Mesendoderm (in vitro differentiated cells): ENCODE measurements at places on chromosomes 12 and 14.
A peak's percentile ranks its signal among the peaks of the same experiment; 100 is the strongest.

DNA sequence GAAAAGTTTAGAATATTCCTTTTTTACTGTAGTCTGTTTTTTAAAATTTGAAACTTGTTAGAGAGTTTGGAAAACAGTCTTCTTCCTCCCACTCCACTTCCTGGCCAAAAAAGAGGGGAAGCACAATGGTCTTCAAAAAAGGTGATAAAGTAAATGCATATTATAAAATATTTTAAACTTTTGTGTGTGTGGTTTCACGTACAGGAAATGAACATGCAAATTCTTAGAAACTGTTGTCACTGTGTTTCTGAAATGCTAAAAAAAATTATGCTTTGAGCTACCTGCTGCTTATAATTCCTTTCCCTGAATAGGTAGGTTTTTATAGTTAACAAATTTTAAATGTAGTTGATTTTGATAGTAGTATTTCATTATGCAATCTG is 2.9 kb downstream of the FGFR1OP2 start:
- no peak overlapping the region for H3K4me3 ChIP-seq
- H3K4me1 ChIP-seq = no peaks in the 10 kb centered on the region
- H3K27me3 ChIP-seq = no peaks in the 10 kb centered on the region
- no peak for DNase-seq
- no peak overlapping the region for H3K27ac ChIP-seq

DNA sequence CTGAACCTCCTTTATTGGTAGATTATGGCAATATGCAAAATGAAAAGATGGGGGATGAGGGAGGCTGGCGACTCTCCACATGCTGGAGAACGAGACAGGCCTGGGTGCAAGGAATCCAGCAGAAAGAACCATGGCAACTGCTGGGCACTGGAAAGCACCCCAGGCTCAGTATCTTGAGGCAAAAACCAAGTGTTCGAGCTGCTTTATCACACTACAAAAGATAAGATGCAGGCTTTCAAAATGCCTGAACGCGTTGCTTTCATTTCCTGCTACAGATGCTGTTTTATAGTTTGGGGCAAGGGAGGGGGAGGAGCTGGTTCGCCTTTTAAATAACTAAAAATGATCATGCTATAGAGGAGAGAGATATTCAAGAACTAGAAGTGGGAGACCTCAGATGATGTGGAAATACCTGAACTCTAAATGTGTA is 38.9 kb downstream of the NIN start:
- H3K4me3 ChIP-seq = no peak overlapping the region
- no peaks in the 10 kb centered on the region for H3K36me3 ChIP-seq
- H3K27ac ChIP-seq = no peak overlapping the region
- H3K27me3 ChIP-seq = no peaks in the 10 kb centered on the region
- no peak for DNase-seq

GRCh38 chr12:45644541-45644940 is 85.0 kb upstream of the ARID2 start:
- no peak overlapping the region for H3K27ac ChIP-seq
- no peaks in the 10 kb centered on the region for H3K4me1 ChIP-seq
- no peak overlapping the region for H3K4me3 ChIP-seq
- no peak for DNase-seq

GRCh38 chr14:63203618-63204406 is 431 bp upstream of the RHOJ start:
- H3K27ac ChIP-seq = peak overlapping the region; percentile 4
- H3K27me3 ChIP-seq = no peaks in the 10 kb centered on the region
- H3K36me3 ChIP-seq = no peaks in the 10 kb centered on the region
- peak; percentile 92 for DNase-seq
- H3K4me3 ChIP-seq = no peak overlapping the region

DNA sequence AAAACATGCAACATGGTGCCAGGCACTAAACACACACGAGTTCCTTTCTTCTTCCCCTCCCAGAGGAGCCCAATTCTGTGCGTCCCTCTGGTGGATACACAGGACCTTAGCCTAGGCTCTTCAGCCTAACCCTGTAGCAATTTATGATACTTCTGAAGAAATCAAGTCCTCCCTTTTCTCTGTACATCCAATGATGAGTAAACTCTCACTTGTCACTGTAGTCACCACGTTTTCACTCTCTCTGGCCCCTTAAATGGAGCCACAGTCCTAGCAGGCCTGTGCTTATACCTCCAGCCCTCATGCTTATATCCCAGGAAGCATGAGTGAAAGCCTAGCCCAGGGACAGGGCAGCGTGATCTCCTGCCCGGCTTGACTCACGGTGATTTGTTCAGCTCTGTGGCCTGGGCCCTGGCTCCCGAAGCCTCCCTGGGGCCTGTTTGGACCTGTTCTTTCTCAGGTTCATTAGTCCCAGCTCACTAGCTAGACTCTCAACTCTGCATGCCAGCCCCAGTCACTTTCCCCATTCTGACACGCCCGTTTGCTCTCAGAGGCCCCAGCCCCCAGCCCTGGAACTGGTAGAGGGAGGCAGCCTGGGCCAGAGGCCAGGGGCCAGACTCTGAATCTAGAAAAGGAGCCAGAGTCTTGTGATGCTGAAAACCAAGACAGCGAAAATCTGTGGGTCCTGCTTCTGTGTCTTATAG is 24.1 kb upstream of the PLEKHG3 start:
- no peaks in the 10 kb centered on the region for H3K27me3 ChIP-seq
- no peaks in the 10 kb centered on the region for H3K36me3 ChIP-seq
- DNase-seq = no peak
- H3K4me3 ChIP-seq = no peak overlapping the region
- H3K27ac ChIP-seq = no peak overlapping the region

DNA sequence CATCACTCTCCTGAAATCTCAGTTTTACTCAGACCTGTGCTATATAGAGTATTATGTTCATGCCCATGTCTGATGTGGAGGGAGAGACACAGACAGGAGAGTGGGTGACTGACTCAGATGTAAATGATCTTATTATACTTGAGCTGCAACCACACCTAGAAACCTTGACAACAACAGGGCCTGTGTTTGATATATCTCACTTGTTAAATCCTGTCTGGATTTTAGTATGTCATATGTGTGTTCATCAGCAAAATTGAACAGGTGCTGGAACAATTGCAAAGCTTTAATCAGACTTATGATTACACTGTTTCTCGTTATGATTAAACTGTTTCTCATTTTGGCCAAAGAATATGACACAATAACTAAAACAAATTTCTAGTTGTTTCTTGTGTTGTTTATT is 37.7 kb downstream of the DIP2B start:
- H3K4me3 ChIP-seq = no peak overlapping the region
- H3K4me1 ChIP-seq = peaks cover 4% of the 10 kb centered on the region
- H3K27ac ChIP-seq = no peak overlapping the region
- H3K36me3 ChIP-seq = no peaks in the 10 kb centered on the region

DNA sequence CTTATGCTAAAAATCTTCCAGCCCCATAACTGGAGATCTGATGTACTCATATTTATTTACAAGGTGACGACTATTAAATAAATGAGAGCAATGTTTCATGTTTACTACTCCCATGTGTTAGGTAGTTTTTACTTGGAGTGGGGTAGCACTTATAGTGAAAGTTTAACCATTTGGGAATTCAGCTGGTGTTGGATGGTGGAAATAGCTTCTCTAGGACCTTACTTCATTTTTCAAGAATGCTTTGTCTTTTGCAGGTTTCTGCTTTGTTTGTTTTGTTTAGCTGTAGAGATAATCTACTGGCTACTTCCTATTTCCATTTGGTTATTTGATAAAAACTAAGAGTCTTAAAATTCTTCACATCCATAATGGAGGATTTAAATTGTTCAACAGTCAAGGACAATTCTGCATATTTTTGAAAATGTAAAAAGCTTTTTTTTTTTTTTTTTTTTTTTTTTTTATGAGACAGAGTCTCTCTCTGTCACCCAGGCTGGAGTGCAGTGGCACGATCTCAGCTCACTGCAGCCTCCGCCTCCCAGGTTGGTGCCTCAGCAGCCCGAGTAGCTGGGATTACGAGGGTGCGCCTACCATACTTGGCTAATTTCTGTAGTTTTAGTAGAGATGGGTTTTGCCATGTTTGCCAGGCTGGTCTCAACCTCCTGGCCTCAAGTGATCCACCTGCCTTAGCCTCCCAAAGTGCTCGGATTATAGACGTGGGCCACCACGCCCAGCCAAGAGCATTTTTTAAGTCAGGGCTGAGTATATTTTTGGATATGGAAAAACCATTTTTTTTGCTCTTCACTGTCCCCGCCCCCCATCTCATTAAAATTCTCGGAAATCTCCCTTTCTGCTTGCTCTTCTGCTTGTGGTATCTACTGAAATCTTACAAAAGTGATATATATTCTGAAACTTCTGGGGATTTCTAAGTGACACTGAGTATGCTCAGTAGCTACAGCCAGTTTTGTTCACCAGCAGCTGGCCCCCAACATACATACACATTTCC is 1.4 kb upstream of the ABCD2 start:
- peak; percentile 13 for DNase-seq
- no peaks in the 10 kb centered on the region for H3K27me3 ChIP-seq
- H3K27ac ChIP-seq = no peak overlapping the region
- no peaks in the 10 kb centered on the region for H3K4me1 ChIP-seq
- no peaks in the 10 kb centered on the region for H3K36me3 ChIP-seq

DNA sequence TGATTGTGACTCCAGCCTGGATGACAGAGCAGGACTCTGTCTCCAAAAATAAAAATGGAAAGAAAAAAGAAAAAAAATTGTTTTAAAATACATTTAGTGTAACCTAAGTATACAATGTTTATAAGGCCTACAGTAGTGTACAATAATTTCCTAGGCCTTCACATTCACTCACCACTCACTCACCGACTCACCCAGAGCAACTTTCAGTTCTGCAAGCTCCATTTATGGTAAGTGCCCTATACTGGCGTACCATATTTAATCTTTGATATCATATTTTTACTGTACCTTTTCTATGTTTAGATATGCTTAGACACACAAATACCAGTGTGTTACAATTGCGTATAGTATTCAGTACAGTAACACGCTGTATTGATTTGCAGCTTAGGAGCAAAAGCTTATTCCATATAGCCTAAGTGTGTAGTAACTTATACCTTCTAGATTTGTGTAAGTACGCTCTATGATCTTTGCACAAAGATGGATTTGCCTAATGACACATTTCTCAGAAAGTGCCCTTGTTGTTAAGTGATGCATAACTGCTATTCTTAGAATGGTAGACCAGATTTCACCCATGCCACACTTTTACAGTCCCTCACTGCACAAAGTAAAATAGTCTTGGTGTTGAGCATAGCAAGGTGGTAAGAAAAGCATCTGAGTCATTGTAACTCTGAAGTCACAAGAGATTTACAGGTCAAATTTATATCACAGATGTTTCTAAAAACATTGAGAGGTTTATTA is 151.9 kb downstream of the LRRK2 start:
- H3K4me1 ChIP-seq = no peaks in the 10 kb centered on the region
- no peak overlapping the region for H3K27ac ChIP-seq
- no peaks in the 10 kb centered on the region for H3K27me3 ChIP-seq

- H3K4me1 ChIP-seq = no peaks in the 10 kb centered on the region
- no peak for DNase-seq
- H3K27ac ChIP-seq = no peak overlapping the region
- no peak overlapping the region for H3K4me3 ChIP-seq
Measured at GRCh38 chr12:26919216-26919555, 18.6 kb downstream of the INTS13 start.

- H3K27ac ChIP-seq = no peak overlapping the region
- H3K4me1 ChIP-seq = no peaks in the 10 kb centered on the region
- peaks cover 5% of the 10 kb centered on the region for H3K36me3 ChIP-seq
- no peaks in the 10 kb centered on the region for H3K27me3 ChIP-seq
- no peak overlapping the region for H3K4me3 ChIP-seq
- DNase-seq = no peak
Measured at GRCh38 chr14:92144708-92145107, 22.9 kb downstream of the CPSF2 start.

- H3K36me3 ChIP-seq = no peaks in the 10 kb centered on the region
- H3K4me3 ChIP-seq = no peak overlapping the region
- no peak for DNase-seq
- H3K27ac ChIP-seq = no peak overlapping the region
Measured at GRCh38 chr14:71780075-71780474, 152.2 kb upstream of the RGS6 start.

DNA sequence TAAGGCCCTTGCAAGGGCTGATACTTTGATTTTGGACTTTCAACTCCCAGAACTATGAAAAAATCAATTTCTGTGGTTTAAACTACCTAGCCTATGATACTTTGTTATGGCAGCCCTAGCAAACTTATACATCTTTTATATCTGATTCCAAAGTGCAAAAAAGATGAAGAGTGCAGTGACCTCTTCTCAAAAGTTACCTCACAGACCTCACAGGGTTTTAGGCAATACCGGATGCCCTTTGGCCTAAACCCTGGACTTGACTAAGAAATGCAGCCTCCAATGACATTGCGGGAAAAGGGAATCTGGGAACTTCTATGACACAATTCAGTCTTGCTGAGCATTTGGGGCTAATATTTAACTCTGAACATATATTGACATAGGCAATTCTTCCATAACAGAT is 63.3 kb downstream of the IGF1 start:
- no peak overlapping the region for H3K4me3 ChIP-seq
- DNase-seq = no peak
- no peaks in the 10 kb centered on the region for H3K36me3 ChIP-seq
- H3K27me3 ChIP-seq = no peaks in the 10 kb centered on the region
- H3K4me1 ChIP-seq = no peaks in the 10 kb centered on the region

GRCh38 chr14:71576472-71576871 is 355.8 kb upstream of the RGS6 start:
- peaks cover 3% of the 10 kb centered on the region for H3K4me1 ChIP-seq
- H3K27me3 ChIP-seq = no peaks in the 10 kb centered on the region
- no peak overlapping the region for H3K4me3 ChIP-seq
- H3K36me3 ChIP-seq = no peaks in the 10 kb centered on the region
- no peak overlapping the region for H3K27ac ChIP-seq
- DNase-seq = no peak

DNA sequence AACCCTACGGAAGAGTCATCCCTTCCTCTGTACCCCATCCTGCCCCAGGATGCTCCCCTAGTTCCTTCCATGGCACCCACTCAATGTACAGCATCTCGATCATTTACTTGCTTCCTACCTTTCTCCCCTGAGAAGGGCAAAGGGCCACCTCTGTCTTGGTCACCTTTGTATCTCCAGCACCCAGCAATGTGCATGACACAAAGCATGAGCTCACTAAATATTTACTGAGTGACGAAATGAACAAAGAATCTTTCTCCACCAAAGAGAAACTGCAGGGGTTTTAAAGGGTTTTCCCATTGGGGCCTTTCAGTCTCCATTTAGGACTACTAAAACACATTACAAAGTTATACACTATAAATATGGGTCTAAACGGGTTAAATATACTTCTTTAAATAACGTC is 30.6 kb downstream of the ATG14 start:
- peak; percentile 12 for DNase-seq
- H3K27me3 ChIP-seq = no peaks in the 10 kb centered on the region
- no peak overlapping the region for H3K4me3 ChIP-seq
- H3K36me3 ChIP-seq = peaks cover 7% of the 10 kb centered on the region

DNA sequence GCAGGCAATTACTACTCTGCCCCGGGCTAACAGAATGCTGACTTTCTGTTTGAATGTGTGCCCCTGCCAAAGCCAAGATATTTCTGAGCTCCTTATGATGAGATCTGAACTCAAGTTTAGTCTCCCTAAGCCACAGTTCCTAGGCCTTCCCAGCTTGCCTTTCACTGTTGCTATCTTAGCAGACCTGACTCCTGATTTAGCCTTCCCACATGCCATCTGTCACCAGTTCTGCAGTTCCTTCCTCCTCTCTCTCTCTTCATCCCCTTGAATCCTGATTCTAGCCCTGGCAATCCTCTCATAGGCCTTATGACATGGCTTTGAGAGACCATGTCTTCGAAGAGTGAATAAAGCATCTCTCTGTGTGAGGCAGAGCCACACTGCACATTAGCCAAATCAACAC is 12.5 kb upstream of the SAMD4A start:
- H3K27ac ChIP-seq = no peak overlapping the region
- H3K27me3 ChIP-seq = no peaks in the 10 kb centered on the region
- no peaks in the 10 kb centered on the region for H3K4me1 ChIP-seq
- DNase-seq = no peak

- no peak overlapping the region for H3K27ac ChIP-seq
- DNase-seq = no peak
- H3K27me3 ChIP-seq = no peaks in the 10 kb centered on the region
Measured at GRCh38 chr12:53308276-53308675, 8.8 kb downstream of the MYG1 start.
